Activated CD4-positive, alpha-beta T cell treated with anti-CD3 and anti-CD28 coated beads, Interleukin-2, amount 10 ng/mL, durations not matched to agents 7 days and 5 days (primary cell): ENCODE measurements at places on chromosomes 2 and 18.

DNA sequence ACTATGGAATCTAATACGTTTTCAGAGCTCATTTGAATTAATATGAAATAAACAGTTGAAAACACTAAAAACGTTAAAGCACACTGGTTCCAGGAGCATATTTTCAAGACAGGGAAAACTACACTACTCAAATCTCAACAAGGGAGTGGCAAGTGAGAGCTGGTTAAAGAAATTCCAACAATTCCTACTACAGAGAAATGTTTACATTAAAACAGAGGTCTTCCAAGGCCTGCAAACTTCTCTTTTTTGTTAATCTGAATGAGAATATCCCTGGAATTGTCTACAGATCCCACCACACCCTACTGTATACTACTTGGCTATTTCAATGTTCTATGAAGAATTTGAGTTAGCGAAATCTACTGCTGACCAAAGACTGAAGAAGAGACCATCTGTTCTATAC is 231.5 kb downstream of the ZEB2 start:
- H3K4me3 ChIP-seq: no peak overlapping the region
- DNase-seq: no peak
- no peak overlapping the region for H3K27ac ChIP-seq
- no peaks in the 10 kb centered on the region for H3K27me3 ChIP-seq

DNA sequence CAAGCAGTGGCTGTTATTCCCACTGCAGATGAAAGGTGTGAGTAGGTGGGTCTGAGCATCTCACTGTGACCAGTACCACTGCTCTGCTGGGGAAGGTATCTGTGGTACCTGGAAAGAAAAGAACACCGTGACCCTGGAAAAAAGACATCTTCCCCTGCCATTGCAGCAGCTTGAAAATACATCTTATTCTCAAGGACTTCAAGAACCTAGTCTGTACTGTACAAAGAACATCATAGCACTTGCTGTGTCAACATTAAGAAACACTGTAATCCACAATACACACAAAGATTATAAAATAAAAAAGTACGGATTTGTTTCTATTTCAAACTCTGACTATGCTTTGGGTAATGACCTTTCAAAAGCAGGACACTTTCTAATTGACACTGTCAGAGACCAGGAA is 28.9 kb downstream of the C2orf76 start:
- peaks cover 20% of the 10 kb centered on the region for H3K4me1 ChIP-seq
- H3K27ac ChIP-seq: no peak overlapping the region
- H3K27me3 ChIP-seq: no peaks in the 10 kb centered on the region
- H3K36me3 ChIP-seq: peaks cover 3% of the 10 kb centered on the region
- no peak overlapping the region for H3K4me3 ChIP-seq
- DNase-seq: no peak

- peak; percentile 14 for DNase-seq
- H3K27ac ChIP-seq: no peak overlapping the region
- peak overlapping the region; percentile 8 for H3K4me3 ChIP-seq
- H3K4me1 ChIP-seq: peaks cover 23% of the 10 kb centered on the region
Observed at GRCh38 chr2:230828272-230828961, 36.3 kb upstream of the ITM2C start.

- H3K36me3 ChIP-seq: no peaks in the 10 kb centered on the region
- H3K4me3 ChIP-seq: no peak overlapping the region
- no peak for DNase-seq
- H3K4me1 ChIP-seq: no peaks in the 10 kb centered on the region
- H3K27me3 ChIP-seq: no peaks in the 10 kb centered on the region
Observed at GRCh38 chr2:238863749-238864206, 15.9 kb downstream of the TWIST2 start.

GRCh38 chr2:20141056-20141762 is 83.7 kb downstream of the SDC1 start:
- no peak overlapping the region for H3K4me3 ChIP-seq
- no peaks in the 10 kb centered on the region for H3K4me1 ChIP-seq
- H3K27me3 ChIP-seq: no peaks in the 10 kb centered on the region

- H3K4me1 ChIP-seq: peaks cover 41% of the 10 kb centered on the region
- peaks cover 12% of the 10 kb centered on the region for H3K36me3 ChIP-seq
- no peaks in the 10 kb centered on the region for H3K27me3 ChIP-seq
Observed at GRCh38 chr2:239393941-239394340, 6.9 kb downstream of the HDAC4 start.

DNA sequence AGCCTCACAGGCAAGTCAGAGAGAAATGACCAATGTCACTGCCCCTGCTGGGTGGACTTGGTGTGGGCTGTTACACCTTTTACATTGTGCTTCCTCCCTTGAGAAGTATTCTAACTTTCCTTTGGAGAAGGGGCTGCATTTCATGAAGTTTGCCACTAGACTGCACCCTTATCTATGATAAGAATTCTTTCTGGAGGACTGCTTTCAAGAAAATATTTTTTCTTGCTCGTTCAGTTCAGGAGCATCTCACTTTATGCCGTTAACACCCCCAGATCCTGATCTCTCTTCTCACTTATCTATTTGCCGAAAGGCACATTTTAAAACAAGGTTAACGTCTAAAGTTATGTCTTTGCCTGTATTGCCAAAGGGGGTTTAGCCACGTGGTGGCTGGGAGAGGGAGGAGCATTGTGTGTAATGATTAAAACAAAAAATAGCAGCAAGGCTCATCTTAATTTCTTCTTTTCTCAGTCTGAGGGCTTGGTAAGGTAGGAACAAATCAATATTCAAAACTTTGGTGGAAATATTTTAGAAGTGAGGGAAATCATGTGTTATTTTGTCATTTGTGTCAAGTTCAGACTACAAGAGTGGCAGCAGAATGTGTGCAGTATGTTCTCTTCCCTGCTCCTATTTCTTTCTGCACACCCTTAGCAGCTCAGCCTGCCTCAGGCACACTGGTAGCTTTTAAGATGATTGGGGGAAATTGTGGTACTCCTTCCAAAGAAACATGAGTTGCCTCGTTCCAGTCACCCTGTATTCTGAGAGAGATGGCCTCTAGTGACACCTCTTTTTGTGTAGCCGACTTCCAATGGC is 1.6 kb upstream of the IGFBP5 start:
- H3K27me3 ChIP-seq: peaks cover 57% of the 10 kb centered on the region
- no peak for DNase-seq
- peaks cover 21% of the 10 kb centered on the region for H3K4me1 ChIP-seq
- no peak overlapping the region for H3K4me3 ChIP-seq

- no peak overlapping the region for H3K4me3 ChIP-seq
- peaks cover 53% of the 10 kb centered on the region for H3K4me1 ChIP-seq
- H3K36me3 ChIP-seq: peaks cover 84% of the 10 kb centered on the region
- H3K27me3 ChIP-seq: no peaks in the 10 kb centered on the region
Observed at GRCh38 chr2:161173541-161174194, 13.4 kb downstream of the TANK start.

DNA sequence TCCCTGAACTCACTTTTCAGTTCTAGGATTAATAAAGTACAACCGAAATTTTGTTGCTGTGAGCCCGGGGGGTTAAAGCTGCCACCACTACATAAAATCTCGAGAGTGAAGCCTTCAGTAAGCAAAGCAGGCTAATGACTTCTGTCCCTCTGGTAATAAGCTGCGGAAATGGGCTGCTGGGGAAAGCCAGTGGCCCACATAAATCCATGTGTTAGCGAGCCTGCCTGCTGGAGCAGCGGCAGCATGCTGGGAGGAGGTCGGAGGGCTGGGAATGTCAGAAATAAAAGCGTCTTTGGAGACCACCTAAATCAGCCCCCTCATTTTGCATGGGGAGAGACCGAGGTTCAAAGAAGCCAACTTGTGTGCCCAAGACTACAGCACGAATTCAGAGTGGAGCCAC is 371.7 kb downstream of the TNS1 start:
- H3K4me3 ChIP-seq: no peak overlapping the region
- H3K36me3 ChIP-seq: no peaks in the 10 kb centered on the region
- no peak overlapping the region for H3K27ac ChIP-seq
- DNase-seq: no peak

GRCh38 chr2:161045726-161046125 is 114.5 kb upstream of the TANK start:
- no peak overlapping the region for H3K27ac ChIP-seq
- no peak for DNase-seq
- H3K4me3 ChIP-seq: no peak overlapping the region
- H3K27me3 ChIP-seq: peaks cover 33% of the 10 kb centered on the region

DNA sequence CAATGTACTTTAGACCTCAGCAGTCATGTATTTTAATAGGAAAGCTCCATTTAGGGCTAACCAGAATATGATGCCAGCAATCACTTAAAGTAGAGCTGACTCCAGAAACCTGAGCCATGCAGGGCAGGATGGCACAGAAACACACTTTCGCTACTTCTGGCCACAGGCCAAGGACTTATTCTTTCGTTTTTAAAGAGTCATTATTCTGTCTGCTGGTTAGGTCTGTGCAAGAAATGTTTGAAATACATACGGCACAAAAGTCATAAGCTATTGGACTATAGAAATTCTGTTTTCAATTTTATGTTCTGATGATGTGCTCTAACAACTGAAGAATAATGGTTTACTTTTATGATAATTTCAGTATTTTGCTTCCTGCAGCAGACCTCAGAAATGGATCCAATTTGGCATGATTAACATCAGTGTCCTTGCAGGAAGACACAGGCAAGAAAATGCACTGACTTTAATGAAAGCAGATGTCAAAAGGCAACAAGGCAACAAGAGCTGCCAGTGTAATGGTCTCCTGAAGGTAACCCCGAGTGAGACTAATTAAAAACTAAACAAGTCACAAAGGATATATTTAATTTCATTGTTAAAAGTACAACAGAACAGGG is 114.4 kb upstream of the CHRNA1 start:
- no peak overlapping the region for H3K4me3 ChIP-seq
- no peaks in the 10 kb centered on the region for H3K27me3 ChIP-seq
- no peak for DNase-seq

- no peak for DNase-seq
- no peaks in the 10 kb centered on the region for H3K27me3 ChIP-seq
- H3K4me1 ChIP-seq: peaks cover 14% of the 10 kb centered on the region
- no peak overlapping the region for H3K4me3 ChIP-seq
Observed at GRCh38 chr2:168694173-168694572, 108.3 kb upstream of the NOSTRIN start.

DNA sequence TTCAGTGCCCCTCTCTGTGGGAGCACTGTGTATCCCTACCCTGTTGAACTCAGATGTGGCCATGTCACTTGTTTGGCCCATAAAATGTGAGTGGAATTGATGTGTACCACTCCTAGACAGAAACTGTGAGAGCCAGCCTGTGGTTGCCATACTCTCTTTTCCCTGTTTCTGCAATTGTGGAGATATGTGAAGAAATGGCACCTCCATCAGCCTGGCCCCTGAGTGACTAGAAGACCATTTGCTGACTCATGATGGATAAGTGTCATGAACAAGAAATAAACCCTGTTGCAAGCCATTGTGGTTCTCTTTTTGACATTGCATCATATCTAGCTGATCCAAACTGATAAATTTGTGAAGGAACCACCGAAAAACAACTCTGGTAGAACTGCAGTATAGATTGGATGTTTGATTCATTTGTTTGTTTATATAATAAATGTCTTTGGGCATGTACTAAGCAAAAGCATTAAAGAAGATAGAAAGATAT is 214.5 kb upstream of the FBXO11 start:
- H3K4me3 ChIP-seq: no peak overlapping the region
- peaks cover 21% of the 10 kb centered on the region for H3K4me1 ChIP-seq
- DNase-seq: no peak
- H3K36me3 ChIP-seq: no peaks in the 10 kb centered on the region

DNA sequence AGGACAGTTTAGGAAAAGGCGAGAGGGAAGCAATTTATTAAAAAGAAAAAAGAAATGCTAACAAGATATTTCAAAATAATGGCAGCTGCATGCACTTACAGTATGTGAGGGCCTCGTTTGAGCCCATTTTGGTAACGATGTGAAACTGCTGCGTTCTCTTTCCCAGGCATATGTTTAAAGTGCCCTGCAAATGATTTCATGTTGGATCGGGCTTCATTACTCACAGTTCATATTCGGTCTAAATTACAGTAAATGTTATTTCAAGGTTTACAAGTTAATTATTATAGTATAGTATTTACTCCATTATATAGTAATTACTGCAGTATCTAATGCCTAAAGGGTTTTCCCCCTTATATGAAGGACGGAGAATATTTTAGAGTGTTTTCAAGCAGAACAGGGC is 679.1 kb downstream of the BCL11A start:
- H3K27me3 ChIP-seq: no peaks in the 10 kb centered on the region
- H3K4me1 ChIP-seq: no peaks in the 10 kb centered on the region
- H3K36me3 ChIP-seq: no peaks in the 10 kb centered on the region
- H3K4me3 ChIP-seq: no peak overlapping the region

DNA sequence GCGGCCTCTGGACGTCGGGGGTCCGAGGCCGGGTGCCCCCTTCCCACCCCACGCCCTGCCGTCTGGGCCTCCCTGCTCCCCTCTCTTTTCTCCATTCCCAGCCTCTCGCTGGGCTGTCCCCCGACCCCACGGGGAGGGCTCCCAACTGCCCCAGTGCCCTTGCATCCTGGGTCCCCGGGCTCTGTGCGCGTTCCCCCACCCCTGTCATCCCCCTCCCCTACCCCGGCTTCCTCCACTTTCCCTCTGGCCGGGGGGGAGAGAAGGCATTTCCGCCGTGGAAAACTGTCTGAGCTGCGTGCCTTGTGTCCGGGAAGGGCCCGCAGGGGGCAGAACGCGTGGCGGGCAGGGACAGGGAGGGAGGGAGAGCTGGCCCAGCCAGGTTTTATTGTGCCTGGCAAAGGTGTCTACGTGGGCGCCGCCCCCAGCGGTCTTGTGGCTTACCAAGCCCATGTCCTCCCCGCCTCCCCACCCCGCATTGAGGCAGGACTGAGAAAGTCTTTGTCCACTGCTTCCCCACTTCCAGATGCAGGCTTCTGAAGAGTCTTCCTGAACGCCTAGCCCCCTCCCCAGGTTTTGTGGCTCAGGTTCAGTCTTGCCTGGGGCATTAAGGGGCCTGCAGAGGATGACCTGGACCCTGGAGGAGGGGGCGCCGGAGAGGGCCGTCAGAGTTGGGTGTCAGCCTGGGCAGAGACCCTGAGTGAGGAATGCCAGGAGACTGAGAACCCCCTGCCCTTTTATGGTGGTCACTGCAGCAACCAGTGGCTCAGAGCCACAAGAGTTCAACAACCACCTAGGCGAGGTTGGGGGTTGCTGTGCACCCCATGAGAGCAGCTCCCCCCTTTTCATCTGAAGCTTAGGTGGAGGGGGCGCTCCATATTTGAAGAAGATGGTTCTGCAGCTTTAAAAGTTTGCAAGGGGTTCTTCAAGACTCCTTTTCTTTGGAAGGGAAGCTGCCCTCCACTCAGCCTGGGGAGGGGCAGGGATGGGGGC is 1.3 kb downstream of the ITM2C start:
- DNase-seq: no peak
- H3K4me3 ChIP-seq: peak overlapping the region; percentile 83
- H3K4me1 ChIP-seq: peaks cover 46% of the 10 kb centered on the region
- H3K27ac ChIP-seq: peak overlapping the region; percentile 55

GRCh38 chr2:217875138-217875537 is 127.7 kb downstream of the TNS1 start:
- no peak for DNase-seq
- H3K4me1 ChIP-seq: no peaks in the 10 kb centered on the region
- H3K36me3 ChIP-seq: no peaks in the 10 kb centered on the region
- peaks cover 2% of the 10 kb centered on the region for H3K27me3 ChIP-seq
- no peak overlapping the region for H3K27ac ChIP-seq
- no peak overlapping the region for H3K4me3 ChIP-seq
